ENCODE measurements at places on chromosomes 1 and 21.

- DNase-seq = peak; percentile 70
Measured at GRCh38 chr1:10888791-10889649, 92.6 kb upstream of the CASZ1 start.

DNA sequence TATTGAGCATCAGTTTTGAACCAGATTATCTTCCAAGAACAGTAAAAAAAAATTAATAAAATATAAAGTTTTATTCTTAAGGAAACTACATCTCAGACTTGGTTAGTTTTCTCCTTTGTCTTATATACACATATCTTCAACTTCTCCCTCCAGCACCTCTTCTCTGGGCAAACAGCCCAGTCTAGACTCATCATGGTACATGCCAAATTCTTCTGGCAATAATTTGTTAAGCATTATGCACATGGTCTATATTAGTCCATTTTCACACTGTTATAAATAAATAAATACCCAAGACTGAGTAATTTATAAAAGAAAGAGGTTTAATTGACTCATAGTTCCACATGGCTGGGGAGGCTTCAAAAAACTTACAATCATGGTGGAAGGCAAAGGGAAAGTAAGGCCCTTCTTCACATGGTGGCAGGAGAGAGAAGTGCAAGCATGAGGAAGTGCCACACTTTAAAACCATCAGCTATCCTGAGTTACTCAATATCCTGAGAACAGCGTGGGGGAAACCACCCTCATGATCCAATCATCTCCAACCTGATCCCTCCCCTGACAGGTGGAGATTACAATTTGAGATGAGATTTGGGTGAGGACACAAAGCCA is 108.7 kb upstream of the RNPC3 start:
- no peak for DNase-seq

- DNase-seq = no peak
Measured at GRCh38 chr1:50610563-50610962, 187.3 kb upstream of the DMRTA2 start.

DNA sequence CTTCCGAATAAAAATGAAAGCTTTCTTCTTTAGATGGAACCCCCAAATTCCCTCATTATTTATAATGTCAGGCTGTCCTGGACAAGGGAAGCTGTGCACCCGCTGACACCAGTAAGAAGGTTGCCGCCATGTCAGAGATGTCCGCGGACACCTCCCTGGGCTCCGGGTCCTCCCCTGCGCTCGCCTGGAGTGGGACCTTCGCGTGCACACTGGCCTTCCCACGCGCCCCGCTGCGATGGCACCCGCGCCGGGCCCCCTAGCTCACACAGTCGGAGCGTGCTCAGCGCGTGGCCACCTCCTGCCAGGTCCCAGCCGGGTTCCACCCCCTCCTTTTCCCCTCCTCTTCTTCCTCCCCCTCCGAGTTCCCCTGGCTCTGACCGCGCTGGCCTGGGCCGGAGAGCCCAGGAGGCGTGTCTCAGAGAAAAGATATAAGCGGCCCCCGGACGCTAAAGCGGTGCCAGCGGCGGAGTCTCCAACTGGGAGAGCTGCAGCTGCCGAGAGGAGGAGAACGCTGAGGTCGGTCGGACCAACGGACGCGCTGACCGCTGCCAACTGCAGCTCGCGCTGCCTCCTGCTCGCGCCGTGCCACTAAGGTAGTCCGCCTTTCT is at the start of gene G0S2:
Gene G0S2 (plus strand): TSS at position 456 of the 608 bp plus-strand sequence. CDS start 273 bp downstream, outside the sequence.
- DNase-seq = peak; percentile 82

- no peak for DNase-seq
Measured at GRCh38 chr1:154807048-154807591, 63.0 kb downstream of the KCNN3 start.

- no peak for DNase-seq
Measured at GRCh38 chr1:174206148-174206836, 47.0 kb downstream of the RABGAP1L start.

DNA sequence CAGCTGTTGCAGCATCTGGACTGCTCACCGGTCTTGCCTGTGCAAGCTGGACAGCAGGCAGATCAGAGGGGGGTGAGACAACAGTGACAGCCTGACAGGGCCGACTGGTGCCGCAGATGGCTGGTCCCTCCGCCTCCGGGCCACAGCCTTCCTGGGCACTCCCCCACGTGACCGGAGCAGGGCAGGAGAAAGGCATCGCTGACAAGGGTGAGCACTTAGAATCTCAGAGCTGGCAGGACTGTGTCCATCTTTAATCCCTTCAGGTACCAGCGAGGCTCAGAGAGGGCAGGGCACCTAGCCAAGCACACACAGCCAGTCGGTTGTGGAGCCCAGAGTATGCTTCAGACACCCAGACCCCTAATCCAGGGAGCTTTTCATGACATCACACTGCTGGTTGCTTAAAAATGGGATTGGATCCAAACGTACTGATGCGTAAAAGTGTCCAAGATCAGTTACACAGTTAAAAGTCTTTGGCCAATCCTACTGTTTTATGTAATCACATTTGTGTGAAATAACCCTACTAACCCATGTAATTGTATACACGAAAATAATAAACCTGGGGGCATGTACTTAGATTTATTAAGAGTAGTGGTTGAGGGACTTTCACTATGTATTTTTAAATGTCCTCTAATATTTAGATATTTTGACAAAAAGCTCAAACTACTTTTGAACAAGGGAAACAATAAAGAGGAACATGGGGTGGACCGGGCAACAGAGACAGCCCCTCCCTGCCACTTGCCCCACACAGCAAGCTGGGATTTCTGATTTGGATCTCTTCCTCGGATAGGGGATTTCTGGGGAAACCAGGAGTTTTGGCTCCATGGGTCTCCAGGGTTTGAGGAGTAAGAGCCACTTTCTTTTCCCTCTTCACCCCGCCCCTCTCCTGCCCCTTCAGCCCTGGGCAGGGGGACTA is 758 bp upstream of the CNTN2 start:
- no peak for DNase-seq

GRCh38 chr1:28437924-28438699 is 67.7 kb upstream of the RCC1 start:
- DNase-seq = peak; percentile 58

GRCh38 chr1:2212532-2213491 is 15.3 kb upstream of the SKI start:
- peak; percentile 97 for DNase-seq

GRCh38 chr1:60228041-60228491 is 154.5 kb upstream of the C1orf87 start:
- DNase-seq = no peak

- DNase-seq = no peak
Measured at GRCh38 chr1:156382561-156382960, 13.6 kb downstream of the RHBG start.

GRCh38 chr1:17943506-17943905 is 164.1 kb upstream of the IGSF21 start:
- DNase-seq = no peak

Measured in endodermal cell (in vitro differentiated cells).